ENCODE measurements at places on chromosomes 6 and 20.

GRCh38 chr6:24666097-24666640 is 530 bp downstream of the TDP2 start:
- peak overlapping the region; percentile 78 for H3K4me3 ChIP-seq
- no peak for DNase-seq
- peak overlapping the region; percentile 65 for H3K27ac ChIP-seq
- no peaks in the 10 kb centered on the region for H3K27me3 ChIP-seq
- H3K4me1 ChIP-seq = peaks cover 24% of the 10 kb centered on the region
- H3K36me3 ChIP-seq = peaks cover 28% of the 10 kb centered on the region

DNA sequence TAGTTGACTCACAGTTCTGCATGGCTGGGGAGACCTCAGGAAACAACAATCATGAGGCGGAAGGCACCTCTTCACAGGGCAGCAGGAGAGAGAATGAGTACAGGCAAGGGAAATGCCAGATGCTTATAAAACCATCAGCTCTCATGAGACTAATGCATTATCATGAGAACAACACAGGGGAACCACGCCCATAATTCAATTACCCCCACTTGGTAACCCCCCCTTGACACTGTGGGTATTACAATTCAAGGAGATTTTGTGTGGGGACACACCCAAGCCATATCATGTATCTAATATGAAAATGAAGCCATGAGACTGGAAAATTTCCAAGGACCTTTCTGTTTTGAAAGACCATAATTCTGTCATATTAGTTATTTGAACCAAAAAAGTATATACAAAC is 342.4 kb upstream of the PLCB4 start:
- no peak for DNase-seq

GRCh38 chr6:114375541-114376192 is 32.8 kb upstream of the HS3ST5 start:
- no peak overlapping the region for H3K4me3 ChIP-seq
- H3K27ac ChIP-seq = no peak overlapping the region
- H3K4me1 ChIP-seq = no peaks in the 10 kb centered on the region
- H3K36me3 ChIP-seq = no peaks in the 10 kb centered on the region

DNA sequence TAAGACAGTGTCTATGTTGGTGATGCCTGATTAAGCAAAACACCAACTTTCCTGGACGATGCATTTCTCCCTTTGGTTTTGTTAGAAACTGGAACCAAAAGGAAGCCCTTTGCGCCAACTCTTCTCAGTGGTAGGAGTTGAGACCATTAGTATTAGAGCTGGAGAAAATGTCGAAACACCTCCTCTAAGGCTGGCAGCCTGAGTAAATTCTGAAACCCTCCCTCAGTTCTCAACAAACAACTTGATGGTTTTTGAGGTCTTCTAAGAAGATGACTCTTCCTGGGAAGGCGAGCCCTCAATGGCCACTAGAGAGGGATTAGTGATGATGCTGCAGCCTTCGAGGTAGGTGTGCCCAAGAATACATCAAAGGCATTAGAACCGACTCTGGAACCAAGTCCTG is 78.4 kb upstream of the CCN6 start:
- peak overlapping the region; percentile 86 for H3K27ac ChIP-seq
- no peaks in the 10 kb centered on the region for H3K36me3 ChIP-seq
- H3K27me3 ChIP-seq = no peaks in the 10 kb centered on the region
- no peak overlapping the region for H3K4me3 ChIP-seq

DNA sequence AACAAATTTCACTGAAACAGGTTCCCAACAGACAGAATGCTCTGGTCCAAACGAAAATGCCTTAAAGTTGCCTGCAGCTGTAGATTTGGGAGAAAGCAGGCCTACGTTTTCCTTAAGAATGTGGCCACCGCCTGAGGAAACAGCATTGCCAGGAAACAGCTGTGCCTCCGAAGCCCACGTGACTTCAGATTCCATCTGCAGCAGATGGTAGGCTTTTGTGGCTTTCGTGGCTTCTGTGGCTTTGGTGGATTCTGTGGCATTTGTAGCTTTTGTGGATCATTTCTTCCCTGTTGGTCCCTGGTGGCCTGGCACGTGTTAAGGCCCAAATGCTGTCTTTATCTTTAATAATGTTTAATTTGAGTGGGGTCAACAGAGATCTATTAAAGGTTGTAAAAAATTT is 222.9 kb downstream of the TTLL2 start:
- peaks cover 19% of the 10 kb centered on the region for H3K27me3 ChIP-seq
- H3K36me3 ChIP-seq = no peaks in the 10 kb centered on the region
- H3K27ac ChIP-seq = no peak overlapping the region

GRCh38 chr6:37628611-37629320 is 68.9 kb downstream of the MDGA1 start:
- H3K36me3 ChIP-seq = no peaks in the 10 kb centered on the region
- peaks cover 48% of the 10 kb centered on the region for H3K27me3 ChIP-seq
- H3K4me1 ChIP-seq = peaks cover 20% of the 10 kb centered on the region

DNA sequence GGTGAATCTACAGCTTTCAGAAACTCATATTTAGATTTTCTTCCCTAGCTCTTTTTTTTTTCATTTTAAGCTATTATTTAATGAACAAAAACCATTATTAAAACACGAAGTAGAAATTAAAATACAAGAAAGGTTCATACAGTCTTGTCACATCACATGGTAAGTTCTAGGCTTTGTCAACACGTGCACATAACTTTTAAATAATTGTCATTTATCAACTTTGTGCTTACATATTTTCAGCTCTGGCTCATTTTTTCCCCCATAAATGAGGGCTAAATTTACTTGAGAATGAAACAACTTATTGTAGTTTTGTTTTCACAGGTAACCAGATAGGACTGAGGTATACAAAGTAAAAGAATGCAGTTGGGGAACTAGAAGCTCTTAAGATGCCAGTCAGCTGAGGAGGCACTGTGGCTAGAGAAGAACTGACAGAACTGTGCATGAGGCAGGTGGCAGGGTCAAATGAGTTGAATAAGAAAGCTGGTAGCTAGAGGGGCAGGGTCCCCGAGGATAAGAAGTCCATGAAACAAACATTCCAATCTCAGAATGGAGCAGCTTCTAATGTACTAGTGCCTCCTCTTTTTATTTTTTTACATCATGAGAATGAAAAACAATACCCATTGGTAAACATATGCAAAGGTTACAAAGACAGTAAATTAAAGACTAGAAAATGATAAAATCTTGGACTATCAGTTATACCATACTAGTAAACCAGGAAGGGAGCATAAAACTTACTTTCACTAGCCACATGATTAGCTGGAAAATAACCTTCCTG is 141.5 kb downstream of the MYB start:
- H3K4me3 ChIP-seq = no peak overlapping the region
- H3K36me3 ChIP-seq = no peaks in the 10 kb centered on the region
- no peak for DNase-seq
- H3K27ac ChIP-seq = no peak overlapping the region

DNA sequence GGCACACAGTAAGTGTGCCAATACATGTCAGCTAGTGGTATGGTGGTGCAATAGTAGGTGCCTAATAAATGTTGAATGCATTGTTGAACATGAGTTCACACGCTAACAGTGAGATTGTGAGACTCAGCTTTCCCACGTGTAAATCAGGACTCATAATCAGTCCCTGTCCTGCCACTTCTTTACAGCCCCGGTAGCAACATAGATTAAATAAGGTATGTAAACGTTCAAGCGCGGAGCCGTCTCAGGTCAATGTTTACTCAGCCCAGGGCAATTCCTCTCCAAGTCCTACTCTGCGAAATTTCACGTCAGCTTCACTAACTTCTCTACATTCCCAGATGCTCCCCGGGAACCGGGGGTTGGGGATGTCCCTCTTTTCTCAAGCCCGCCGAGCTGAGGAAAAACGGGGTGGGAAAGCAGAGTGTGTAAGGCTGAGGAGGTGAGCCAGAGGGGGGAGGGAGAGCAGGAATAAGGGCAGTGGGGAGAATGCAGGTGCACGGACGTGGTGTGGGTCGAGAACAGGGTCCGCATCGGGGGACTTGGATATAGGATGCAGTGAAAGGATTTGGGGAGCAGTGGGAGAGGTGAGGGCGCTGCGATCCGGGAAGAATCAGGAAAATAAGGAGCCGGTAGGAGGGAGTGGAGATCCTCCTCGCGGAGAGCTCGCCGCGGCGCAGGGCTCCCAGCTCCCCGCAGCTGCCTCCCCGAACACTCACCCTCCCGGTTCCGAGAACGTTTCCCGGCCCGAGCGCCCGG is 544 bp upstream of the TP53INP2 start:
- H3K27me3 ChIP-seq = no peaks in the 10 kb centered on the region
- peak overlapping the region; percentile 69 for H3K27ac ChIP-seq

All from T-cell (primary cell).